Right renal cortex interstitium (tissue), 3 donors: ENCODE measurements at places on chromosomes 13 and 19. TPM values are rescaled to one million over a fixed set of nuclear protein-coding genes. Genes with fewer than 3 reads are reported as not detected.

The CYP2A6 gene
- polyA plus RNA-seq: 0.14 TPM

The HIPK4 gene
- polyA plus RNA-seq: 0.04 TPM

The MEGF8 gene
- polyA plus RNA-seq: 36.3 TPM

DNA sequence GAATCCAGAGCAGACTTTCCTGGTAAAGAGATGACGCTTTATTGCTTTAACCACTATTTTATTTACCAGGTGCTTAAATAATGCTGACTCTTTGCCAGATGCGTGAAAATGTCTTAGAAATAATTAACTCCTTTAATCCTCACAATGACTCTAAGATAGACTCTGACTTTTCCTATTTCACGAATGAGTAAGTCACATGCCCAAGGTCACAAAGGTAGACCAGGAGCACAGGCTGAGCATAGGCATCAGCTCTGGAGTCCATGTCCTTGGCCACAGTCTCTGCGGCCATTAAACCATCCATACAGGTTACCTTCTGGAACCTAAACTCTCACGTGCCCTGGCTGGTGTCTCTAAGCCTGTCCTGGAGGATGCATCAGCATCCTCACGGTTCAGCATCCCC is 87.3 kb downstream of the ERCC5 start:
- DNase-seq: no peak

DNA sequence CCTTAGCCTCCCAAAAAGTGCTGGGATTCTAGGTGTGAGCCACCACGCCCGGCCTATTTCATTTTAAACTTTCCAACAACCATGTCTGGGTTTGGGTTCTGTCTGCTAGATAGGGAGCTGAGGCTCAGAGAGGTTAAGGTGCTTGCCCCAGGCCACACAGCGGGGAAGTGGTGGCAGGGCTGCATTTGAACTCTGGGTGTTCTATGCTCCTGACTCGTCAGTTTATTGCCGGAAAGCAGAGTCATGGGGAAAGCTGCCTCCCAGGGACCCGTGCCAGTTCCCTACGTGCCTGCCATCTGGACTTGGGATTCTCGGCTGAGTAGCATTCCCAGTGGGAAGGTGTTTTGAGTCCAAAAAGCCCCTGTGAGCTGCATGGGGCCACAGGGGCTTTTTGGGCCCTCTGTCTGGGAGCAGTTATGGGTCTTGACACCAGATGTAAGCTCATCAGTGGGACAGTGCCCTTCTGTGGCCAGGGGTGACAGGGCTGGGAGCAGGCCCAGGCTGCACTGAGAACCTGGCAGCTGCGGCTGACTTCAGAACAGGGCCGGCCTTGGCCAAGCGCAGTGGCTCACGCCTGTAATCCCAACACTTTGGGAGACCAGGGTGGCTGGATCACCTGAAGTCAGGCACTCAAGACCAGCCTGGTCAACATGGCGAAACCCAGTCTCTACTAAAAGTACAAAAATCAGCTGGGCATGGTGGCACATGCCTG is 10.9 kb downstream of the RFX1 start:
- no peak for DNase-seq

DNA sequence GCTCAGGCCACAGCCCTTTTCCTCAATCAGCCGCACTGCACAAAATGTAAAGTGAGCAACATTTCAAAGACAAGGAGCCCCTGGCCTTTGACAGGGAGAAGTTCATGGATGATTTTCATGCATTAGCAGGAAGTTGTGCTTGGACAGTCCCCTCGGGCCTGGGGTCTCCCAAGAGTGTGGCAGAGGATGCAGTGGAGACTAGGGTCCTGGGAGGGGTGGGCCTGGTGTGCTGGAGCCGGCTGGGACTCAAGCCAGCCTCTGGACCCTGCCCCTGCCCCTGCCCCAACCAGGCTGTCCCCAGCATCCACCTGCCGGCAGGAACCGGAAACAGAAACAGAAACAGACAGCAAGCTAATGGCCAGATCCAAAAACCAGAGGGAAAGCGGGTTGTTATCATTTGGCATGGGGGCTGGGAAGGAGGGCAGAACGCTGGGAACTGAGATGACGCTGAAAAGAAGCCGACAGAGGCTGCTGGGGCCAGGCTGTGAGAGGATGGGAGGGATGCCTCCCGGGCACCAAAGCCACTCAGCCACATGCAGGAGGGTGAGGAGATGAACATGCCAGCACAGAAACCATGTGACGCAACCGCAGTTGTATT is 2.3 kb downstream of the GAS6 start:
- DNase-seq: no peak

- DNase-seq: no peak
These were observed 549.5 kb upstream of the ARGLU1 start for GRCh38 chr13:107117327-107118012.

- no peak for DNase-seq
These were observed 71.1 kb upstream of the RFC3 start for GRCh38 chr13:33746867-33747266.

DNA sequence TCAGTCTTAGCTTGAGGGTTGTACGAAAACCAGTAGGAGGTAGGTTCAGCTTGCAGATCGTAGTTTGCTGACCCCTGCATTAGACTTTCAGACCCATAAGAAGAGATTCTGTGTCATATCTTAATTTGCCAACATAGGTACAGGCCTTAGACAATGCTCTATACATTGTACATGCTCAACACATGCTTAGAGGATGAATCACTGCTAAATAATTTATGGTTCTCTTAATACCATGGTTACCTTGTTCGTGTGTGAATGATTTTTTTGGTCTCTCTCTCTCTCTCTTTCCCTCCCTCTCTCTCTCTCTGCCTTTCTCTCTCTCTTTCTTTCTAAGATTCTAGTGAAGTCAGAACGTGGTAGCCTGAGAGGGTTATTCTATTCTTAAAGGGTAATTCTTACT is 112.2 kb downstream of the FGF14 start:
- no peak for DNase-seq

GRCh38 chr19:41298348-41298964 is 11.5 kb upstream of the CCDC97 start:
- DNase-seq: no peak

- DNase-seq: no peak
These were observed 100.8 kb downstream of the COL4A1 start for GRCh38 chr13:110206185-110206584.

- DNase-seq: no peak
These were observed 146.9 kb downstream of the LMO7 start for GRCh38 chr13:75782985-75783384.

DNA sequence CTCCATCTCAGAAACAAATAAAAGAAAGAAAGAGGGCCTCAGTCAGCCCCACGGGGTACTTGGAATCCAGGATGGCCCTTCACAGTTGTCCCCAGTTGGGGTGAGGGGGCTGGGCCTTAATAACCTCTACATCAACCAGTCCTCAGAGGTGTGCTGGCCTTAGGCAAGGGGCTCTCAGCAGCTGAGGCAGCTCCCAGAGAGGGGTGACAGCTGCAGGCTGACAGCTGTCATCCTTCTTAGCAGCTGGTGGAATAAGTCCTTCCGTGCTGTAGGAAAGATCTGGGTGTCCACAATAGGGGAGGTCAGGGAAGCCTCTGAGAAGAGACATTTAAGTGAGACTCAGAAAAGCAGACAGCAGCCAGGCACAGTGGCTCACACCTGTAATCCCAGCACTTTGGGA is 7.4 kb downstream of the BCAM start:
- DNase-seq: no peak

- no peak for DNase-seq
These were observed 88.3 kb downstream of the DOCK9 start for GRCh38 chr13:98889419-98890085.

- no peak for DNase-seq
These were observed 38.6 kb upstream of the FBXL3 start for GRCh38 chr13:77065461-77066147.

GRCh38 chr19:18423258-18424020 is 4.2 kb downstream of the SSBP4 start:
- DNase-seq: no peak
